Cardiac atrium fibroblast (primary cell): ENCODE measurements at places on chromosomes 16 and 17. TPM values are rescaled to one million over a fixed set of nuclear protein-coding genes. Genes with fewer than 3 reads are reported as not detected.

The RNF112 gene
- total RNA-seq = 0.81 and 1.8 TPM in 2 replicates

The EVI2A gene
- total RNA-seq = 0.32 and 0.90 TPM in 2 replicates

The ODAD4 gene
- total RNA-seq = 0.16 and 0.18 TPM in 2 replicates

The RAMP2 gene
- 0.65 and 1.4 TPM in 2 replicates for total RNA-seq
